ENCODE measurements at places on chromosomes 3 and 15.

DNA sequence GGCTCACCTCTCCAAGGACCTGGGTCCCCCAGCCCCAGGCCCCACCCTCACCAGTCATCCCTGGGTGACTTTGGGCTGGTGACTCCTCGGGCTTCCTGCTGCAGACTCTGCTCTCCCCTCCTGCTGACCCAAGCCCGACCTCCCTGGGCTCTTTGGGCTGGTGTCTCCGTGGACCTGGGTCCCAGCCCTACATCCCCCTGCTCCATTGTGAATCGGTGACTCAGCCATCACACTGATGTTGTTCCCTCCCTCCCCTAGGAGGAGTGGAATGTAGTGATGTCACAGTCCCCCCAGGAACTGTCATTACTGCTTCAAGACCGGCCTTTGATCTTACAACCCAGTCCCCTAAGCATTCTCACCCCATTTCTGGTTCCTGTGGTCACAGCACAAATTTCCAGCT lies 83.7 kb downstream of the ADAMTS7 start:
- DNase-seq: no peak

GRCh38 chr15:85399627-85400026 lies 19.2 kb downstream of the AKAP13 start:
- DNase-seq: no peak

DNA sequence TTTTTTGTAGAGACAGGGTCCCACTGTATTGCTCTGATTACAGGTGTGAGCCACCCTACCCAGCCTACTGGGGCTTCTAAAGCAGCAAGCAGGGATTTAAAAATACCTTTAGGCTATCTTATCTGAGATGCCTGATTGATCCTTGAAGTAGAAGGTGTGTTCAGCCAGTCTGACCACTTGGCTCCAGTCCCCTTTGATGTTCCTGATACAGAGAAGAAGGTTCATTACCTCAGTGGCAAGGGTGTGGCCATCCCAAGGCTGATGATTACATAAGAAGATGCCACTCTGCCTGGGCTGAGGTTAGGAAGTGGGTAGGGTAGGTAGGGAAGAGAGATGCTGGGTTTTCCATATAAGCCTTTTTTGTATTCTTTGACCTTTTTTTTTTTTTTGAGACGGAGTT lies 11.2 kb upstream of the DCAF1 start:
- no peak for DNase-seq

GRCh38 chr3:194956697-194957396 lies 271.2 kb downstream of the FAM43A start:
- DNase-seq: no peak

GRCh38 chr3:37987315-37987697 lies 3.3 kb upstream of the VILL start:
- DNase-seq: no peak

GRCh38 chr3:122533480-122533879 lies 18.7 kb upstream of the KPNA1 start:
- no peak for DNase-seq

Data from retina (tissue), 1 donor.